NCI-H524 treated with DMSO at 0.1 percent for 48 hours (cell line): ENCODE measurements at places on chromosomes 16 and 17.

GRCh38 chr16:9677301-9677653 lies 505.0 kb downstream of the GRIN2A start:
- DNase-seq = no peak

DNA sequence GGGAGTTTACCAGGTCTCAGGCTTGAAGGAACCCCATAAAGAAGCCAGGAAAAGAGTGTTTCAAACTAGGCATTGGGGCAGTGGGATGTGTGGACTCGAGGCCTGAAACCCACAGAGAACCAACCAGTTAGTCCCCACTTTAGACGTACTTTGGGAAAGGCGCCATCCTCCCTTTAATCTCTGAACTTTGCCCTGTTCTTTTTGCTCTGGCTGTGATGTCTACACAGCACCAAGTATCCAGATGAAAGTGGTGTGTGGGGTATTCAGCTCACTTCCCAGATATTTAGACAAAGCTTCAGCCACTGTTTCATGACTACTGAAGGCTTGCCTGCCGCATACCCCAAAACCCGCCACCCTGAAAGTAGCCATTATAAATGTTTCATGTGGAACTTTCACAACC lies 116.9 kb upstream of the IRX5 start:
- no peak for DNase-seq

- no peak for DNase-seq
Observed at GRCh38 chr16:85935974-85936760, 37.2 kb downstream of the IRF8 start.

DNA sequence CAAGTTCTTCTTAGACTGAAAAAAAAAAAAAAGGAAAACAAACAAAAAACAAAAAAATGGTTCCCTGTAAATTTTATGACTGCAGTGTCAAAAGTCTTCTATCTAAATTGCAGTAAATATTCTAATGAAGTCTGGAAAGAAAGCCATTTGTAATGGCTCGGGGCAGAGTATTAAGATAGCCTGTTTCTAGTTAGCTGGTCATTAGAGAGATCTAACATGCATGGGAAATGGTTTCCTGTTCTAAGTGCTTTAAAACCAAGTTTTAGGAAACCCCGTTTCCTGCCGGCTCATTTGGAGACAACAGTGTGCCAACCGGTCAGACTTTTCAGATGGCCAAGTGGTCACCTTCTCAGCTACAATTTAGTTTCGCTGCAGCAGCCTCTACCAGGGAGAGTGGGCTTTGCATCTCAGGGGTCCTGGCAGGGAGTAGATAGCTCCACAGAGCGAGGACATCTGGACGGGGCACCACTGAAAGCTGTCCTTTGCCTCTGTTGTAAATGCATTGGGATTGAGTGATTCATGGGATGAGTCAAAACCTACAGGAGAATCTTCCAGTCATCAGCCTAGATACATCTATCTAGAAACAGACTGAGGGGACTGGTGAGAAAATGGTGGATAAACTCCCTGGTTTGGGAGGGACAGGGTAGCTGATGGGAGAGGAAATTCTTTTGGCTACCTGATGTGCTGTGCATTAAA lies 473.2 kb upstream of the SALL1 start:
- DNase-seq = no peak

- DNase-seq = no peak
Observed at GRCh38 chr17:20122254-20122879, 113.2 kb downstream of the SPECC1 start.

- DNase-seq = no peak
Observed at GRCh38 chr16:12423131-12423530, 380.6 kb downstream of the CPPED1 start.

GRCh38 chr16:56357241-56357764 lies 68.0 kb downstream of the AMFR start:
- no peak for DNase-seq

- DNase-seq = no peak
Observed at GRCh38 chr16:25007284-25007984, 7.7 kb downstream of the ARHGAP17 start.

- DNase-seq = no peak
Observed at GRCh38 chr16:89843409-89844350, 15.4 kb downstream of the SPIRE2 start.

DNA sequence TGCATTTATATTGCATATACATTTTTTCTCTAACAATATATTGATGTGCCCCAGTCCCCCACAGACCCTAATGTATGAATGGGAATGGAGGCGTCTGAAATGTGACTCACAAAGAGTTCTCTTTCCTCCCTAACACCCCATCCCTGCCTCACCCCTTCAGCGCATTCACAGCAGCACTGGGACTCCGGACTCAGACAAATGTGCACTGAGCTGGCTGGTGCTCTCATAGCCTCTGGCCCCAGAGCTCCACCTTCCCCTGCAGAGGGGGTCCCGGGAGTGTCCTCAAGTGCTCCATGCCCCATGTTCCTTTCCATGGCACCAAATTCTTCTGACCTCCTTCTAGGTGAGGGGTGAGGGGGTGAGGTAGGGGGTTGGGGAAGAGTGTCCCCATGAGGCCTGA lies 20.6 kb downstream of the NPTX1 start:
- DNase-seq = no peak

- DNase-seq = no peak
Observed at GRCh38 chr16:5523829-5524228, 426.2 kb upstream of the EEF2KMT start.

- DNase-seq = no peak
Observed at GRCh38 chr16:25606069-25606468, 85.7 kb upstream of the HS3ST4 start.

- DNase-seq = no peak
Observed at GRCh38 chr17:81049973-81050551, 15.1 kb downstream of the BAIAP2 start.

DNA sequence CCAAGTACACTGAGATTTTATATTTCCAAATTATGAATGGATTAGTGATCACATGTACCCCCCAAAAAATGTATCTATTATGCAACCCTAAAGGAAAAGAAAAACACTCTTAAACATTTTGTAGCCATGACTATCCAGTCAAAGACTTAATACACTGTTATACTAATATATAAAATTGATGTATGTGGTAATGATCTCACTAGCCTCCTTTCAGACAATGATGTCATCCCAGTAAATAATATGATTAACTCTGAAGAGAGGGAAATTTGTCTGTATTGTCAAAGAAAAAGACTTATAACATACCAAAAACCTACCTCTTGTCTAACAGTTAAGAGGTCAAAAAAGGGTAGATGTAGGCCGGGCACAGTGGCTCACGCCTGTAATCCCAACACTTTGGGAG lies 80.7 kb downstream of the USP32 start:
- DNase-seq = no peak

GRCh38 chr17:6488008-6488539 lies 43.8 kb downstream of the PIMREG start:
- no peak for DNase-seq

DNA sequence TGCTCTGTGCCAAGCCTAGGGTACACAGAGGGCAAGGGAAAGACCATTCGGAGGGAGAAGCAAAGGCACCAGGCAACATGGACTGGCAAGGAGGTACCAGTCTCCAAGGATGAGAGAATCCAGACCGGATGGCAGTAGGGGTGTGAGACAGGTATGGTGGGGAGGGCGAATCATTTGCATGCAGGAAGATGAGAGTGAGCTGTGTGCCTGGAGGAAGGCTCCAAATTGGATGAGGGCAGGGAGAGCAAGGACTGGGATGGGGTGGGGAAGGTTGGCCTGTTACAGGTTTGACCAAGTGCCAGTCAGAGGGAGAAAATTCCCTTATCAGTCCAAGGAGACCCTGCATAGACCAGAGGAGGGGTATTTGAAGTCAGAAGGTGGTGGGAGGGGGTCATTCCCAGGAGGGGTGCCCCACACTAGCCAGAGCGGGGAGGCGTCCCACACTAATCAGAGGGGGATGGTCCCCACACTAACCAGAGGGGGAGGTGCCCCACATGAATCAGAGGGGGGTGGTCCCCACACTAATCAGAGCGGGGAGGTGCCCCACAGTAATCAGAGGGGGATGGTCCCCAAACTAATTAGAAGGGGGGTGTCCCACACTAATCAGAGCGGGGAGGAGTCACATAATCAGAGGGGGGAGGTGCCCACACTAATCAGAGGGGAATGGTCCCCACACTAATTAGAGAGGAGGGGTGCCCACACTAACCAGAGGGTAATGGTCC lies 737 bp downstream of the CANT1 start:
- no peak for DNase-seq
